ENCODE measurements at places on chromosomes 11 and 22. TPM values are rescaled to one million over a fixed set of nuclear protein-coding genes. Genes with fewer than 3 reads are reported as not detected.

Gene RIMBP3B
- 0.20 TPM for total RNA-seq

Gene CEND1
- 0.12 TPM for total RNA-seq

Gene APOL3
- total RNA-seq = 14.1 TPM

Gene SLC37A2
- 153 TPM for total RNA-seq

Gene SMC1B
- total RNA-seq = 0.59 TPM

Gene RRAS2
- 41.1 TPM for total RNA-seq

Gene GVQW3
- 3.6 TPM for total RNA-seq

Gene IMMP1L
- 130 TPM for total RNA-seq

Gene LRRC10B
- not detected for total RNA-seq

Gene RGL4
- total RNA-seq = not detected

Gene LRP5
- 0.59 TPM for total RNA-seq

Gene MUC6
- total RNA-seq = 0.10 TPM
